ENCODE measurements at places on chromosomes 3 and 15. TPM values are rescaled to one million over a fixed set of nuclear protein-coding genes. Genes with fewer than 3 reads are reported as not detected.

DNA sequence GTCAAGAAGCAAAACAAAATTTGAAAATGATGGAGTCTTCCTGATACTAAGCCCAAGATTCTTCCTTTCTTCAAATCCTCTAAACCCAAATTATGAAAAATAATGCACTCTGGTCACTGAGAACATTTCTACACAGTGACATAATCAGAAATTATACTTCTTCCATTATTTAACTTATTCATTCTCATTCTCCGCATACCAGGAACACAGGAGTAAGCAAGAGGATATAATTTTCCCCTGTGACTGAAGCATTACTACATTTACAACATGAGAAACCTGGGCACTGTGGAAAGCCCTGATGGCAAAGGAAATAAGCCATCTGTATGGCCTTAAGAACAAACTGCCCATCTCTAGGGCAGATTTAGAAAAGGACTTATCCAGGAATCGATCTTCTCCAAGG, 47.0 kb downstream of the EXD1 start:
- DNase-seq = no peak

The RTP4 gene
- total RNA-seq = 1.3 TPM

- DNase-seq = no peak
Observed at GRCh38 chr15:84789762-84790161, 27.4 kb upstream of the ALPK3 start.

DNA sequence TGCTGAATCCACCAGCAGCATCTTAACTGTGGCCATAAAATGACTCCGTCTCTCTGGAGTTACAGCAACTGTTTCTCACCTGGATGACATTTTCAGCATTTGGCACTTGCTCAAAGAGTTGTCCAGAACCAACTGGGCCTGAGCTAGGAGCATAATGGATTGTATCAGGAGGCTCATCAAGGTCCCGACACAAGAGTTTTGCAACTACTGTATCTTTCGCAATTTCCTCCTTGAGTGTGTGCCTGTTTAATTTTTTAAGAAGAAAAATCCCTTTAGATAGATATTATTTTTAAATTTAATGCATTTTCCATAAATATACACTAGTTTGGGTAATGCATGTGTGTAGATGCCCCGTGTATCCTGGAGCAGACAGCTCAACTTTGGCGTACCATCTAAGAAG, 44.3 kb upstream of the C3orf49 start:
- no peak for DNase-seq

- DNase-seq = no peak
Observed at GRCh38 chr3:79587150-79587549, 180.6 kb downstream of the ROBO1 start.

The FGF12 gene
- not detected for total RNA-seq

DNA sequence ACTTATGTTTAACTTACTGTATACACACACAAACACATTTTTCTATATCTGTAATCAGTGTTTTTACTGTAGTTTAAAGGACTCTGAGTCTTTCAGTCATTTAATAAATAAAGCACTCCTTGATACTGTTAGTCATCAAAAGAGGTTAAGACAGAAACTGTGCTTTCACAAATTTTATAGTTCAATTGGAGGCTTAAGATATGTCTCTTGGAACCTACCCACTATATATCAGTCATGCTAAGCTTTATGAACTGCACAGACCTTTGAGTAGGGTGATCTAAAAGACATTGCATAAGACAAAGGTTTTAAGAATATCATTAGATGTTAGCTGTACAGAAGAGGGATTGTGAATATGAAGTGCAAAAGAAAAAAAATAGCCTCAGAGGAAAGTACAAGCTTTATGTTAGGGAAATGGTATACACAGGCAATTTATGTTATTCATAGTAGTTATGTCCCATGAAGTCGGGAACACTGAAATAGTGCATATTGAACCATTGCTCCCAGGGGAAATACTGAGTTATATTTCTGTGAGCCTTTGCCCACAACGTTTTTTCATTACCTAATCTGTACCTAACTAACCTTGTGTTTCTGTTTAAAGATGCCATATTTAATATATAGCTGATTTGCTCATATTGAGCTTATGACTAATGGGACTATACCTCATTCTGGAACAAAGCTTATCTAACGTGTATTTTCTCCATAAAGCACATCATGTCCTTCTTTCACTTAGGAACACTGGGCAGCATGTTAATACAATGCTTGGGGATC, 19.7 kb downstream of the CHMP2B start:
- no peak for DNase-seq

DNA sequence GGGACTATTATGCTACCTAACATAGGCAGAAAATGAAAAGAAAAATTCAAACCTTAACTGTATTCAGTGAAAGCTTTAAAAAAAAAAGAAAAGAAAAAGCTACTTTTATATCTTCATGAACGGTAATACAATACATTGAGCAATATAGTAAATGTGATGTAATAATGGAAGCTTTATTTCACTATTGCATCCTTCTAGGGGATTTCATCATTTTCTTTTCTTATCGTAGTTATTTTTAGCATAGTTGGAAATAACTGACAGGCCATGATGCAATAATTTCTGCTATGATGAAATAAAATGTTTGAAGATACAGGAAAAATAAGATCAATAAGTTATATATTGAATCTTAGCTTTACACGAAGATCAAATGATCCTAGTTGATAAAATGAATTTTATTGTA, 40.3 kb upstream of the ZCWPW2 start:
- no peak for DNase-seq

The PLSCR5 gene
- total RNA-seq = not detected

- no peak for DNase-seq
Observed at GRCh38 chr15:60128000-60128376, 123.9 kb downstream of the FOXB1 start.

DNA sequence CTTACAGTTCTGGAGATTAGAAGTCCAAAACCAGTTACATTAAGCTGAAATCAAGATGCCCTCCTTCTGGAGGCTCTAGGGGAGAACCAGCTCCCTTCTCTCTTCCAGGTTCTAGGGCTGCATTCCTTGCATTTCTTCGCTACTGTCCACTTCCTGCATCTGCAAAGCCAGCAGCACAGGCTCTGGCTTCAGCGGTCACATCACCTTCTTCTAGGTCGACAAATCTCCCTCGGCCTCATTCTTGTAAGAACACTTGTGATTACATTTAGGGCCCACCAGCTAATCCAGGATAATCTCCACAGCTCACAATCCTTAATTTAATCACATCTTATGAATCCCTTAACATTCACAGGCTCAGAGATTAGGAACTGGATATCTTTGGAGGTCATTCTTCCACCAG, 73.8 kb downstream of the MINAR1 start:
- no peak for DNase-seq

The CNTN4 gene
- not detected for total RNA-seq

GRCh38 chr3:12425850-12426579, 58.3 kb upstream of the TSEN2 start:
- DNase-seq = no peak

The CCDC54 gene
- total RNA-seq = not detected

GRCh38 chr15:72785432-72785831, 1.9 kb upstream of the ADPGK start:
- DNase-seq = no peak

The ASB7 gene
- 30.1 TPM for total RNA-seq

- no peak for DNase-seq
Observed at GRCh38 chr3:124108446-124108845, 116.5 kb upstream of the ROPN1 start.

GRCh38 chr15:96353416-96353929, 23.0 kb downstream of the NR2F2 start:
- no peak for DNase-seq

The XYLB gene
- 9.8 TPM for total RNA-seq

DNA sequence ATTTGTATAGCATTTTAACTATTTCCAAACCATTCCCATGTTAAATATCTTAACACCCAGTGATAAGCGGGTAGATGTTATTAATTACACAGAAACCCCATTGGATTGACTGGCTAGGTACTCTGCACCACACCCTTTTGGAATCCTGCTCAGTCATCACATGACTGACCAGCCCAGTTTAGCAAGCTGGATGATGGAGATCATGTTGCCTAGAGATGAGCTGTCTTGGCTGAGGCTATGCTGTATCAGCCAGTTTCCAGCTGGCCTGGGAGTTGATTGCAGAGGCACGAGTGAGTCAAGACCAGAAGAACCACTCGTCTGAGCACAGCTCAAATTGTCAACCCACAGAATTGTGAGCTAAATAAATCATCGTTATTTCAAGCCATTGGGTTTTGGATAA, 124.6 kb downstream of the ZNF621 start:
- no peak for DNase-seq

DNA sequence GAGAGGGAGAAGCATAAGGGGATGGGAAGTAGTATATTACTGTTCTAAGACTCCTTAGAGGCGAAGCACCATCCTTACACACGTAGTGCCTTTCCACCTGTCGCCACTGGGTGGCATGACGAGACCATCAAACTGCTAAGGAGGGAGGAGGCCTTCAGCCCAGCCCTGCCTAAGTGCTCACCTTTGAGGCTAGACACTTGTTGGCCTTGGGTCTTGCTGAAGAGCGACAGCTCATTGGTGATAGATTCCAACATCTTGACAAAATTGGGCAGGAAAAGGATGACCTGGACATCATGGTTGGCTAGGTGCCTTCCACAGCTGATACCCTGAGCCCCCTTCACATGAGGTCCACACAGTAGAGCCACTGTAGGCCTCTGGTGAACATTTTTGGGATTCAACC, 19.6 kb downstream of the CLK3 start:
- no peak for DNase-seq

GRCh38 chr3:135848051-135848450, 117.5 kb upstream of the PPP2R3A start:
- DNase-seq = no peak

- DNase-seq = no peak
Observed at GRCh38 chr3:177229791-177230190, 32.5 kb upstream of the TBL1XR1 start.

DNA sequence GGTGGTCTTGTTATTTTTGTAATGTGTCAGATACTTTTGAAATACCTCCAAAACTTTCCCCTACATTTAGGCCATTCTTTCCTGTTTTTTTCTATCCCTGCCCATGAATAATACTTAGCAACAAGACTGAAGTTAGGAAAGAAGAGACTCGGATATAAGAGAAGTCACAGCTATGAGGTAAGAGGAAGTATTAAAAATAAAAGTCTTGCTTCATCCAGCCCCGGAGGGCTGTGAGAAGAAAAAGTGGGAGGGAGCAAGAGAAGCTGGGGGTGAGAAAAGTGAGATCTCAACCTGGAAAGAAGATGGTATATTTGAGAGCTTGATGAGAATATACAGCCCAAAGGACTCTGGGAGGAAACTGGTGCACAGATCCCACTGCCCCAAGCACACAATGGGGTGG, 213.5 kb upstream of the CDIN1 start:
- no peak for DNase-seq

GRCh38 chr3:67176396-67176795, 178.3 kb downstream of the KBTBD8 start:
- no peak for DNase-seq

GRCh38 chr15:66841953-66842681, 140.1 kb downstream of the SMAD6 start:
- DNase-seq = no peak

- DNase-seq = peak; percentile 58
Observed at GRCh38 chr3:183766745-183767606, 58.4 kb downstream of the MAP6D1 start.

GRCh38 chr15:89243046-89243690, 611 bp upstream of the FANCI start:
- DNase-seq = no peak

GRCh38 chr15:69869881-69870505, 227.7 kb downstream of the TLE3 start:
- DNase-seq = no peak

GRCh38 chr3:183197734-183198133, 35.2 kb upstream of the LAMP3 start:
- DNase-seq = no peak

DNA sequence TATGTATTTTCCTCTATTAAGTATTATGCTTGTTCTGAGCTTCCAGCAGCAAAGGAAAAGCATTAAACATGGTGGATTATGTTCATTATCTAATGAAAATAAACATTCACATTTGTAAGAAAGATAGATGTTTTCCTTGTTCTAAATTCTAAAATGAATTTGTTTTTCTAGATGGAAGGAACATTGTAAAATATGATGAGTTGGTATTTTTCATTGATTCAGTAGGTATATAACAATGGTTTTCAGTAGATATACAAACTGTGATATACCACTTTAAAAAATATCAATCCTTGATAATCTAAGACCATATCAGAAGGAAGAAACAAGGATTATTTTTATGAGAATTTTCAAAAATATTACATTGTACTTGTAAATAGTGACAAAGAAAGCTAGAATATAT, 290.6 kb upstream of the GOLIM4 start:
- DNase-seq = no peak

The SEMA5B gene
- total RNA-seq = not detected

DNA sequence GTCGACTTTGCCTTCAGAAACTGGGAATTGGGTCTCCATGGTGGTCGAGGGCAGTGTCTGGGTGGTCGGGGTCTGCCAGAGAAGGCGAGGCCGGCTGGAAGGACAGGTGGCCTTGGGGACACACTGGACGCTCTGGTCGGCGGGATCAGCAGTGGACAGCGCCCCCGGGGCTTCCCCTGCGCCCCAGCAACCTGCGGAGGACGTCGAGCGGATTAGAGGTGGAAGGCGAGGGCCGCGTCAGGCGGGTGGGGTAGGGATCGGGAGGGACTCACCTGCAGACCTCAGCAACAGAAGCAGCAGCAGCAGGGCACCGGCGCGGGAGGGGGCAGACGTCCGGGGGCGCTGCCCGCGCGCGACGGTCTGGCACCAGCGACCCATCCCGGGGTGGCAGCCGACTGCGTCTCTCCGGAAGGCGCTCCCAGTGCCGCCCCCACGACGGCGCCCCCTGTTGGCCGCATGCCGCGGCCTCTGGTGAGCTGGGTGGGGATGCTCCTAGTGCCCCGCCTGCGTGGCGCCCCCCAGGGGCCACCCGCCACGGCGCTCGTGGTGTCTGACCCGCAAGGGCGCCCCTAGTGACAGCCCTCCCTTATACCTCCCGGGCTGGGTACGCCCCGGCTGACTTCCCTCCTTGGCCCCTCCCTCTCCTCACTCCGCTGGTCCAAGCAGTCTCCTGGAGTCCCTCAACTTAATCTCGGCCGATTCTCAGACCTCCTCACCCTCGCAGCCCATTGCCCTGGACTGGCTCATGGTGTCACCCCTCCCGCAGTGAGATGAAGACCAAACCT, at the start of gene PRSS50:
TSS of gene PRSS50 (minus strand) at position 423 of the 785 bp plus-strand sequence. CDS start at position 378, 45 bp downstream.
- peak; percentile 56 for DNase-seq

DNA sequence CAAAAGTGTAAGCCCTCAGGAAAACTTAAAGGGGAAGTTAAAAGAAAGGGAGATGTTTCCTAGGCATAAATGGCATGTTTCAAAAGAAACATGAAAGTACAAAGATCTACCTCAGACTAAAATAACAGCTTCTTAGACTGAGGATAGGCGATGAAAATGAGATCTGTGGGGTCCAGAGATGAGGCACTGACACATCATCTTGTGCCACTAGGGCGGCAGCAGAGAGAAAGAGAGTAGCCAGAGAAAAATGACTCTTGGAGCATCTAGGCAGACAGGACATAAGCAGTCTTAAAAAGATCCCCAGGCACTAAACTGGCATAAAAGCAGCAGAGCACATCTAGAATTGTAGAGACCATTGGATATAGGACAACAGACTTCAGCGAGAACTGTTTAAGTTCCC, 42.5 kb upstream of the RFX7 start:
- no peak for DNase-seq

- no peak for DNase-seq
Observed at GRCh38 chr15:93333796-93334195, 244.8 kb upstream of the RGMA start.
